COR-L47 (cell line): ENCODE measurements at places on chromosomes 1 and 21.

- DNase-seq, result peak; percentile 52
Observed at GRCh38 chr1:6475381-6476133, 9.6 kb upstream of the TNFRSF25 start.

GRCh38 chr1:69728206-69728605 is 160.5 kb downstream of the LRRC7 start:
- DNase-seq, result no peak

GRCh38 chr1:79551321-79551720 is 544.8 kb upstream of the ADGRL4 start:
- no peak for DNase-seq

DNA sequence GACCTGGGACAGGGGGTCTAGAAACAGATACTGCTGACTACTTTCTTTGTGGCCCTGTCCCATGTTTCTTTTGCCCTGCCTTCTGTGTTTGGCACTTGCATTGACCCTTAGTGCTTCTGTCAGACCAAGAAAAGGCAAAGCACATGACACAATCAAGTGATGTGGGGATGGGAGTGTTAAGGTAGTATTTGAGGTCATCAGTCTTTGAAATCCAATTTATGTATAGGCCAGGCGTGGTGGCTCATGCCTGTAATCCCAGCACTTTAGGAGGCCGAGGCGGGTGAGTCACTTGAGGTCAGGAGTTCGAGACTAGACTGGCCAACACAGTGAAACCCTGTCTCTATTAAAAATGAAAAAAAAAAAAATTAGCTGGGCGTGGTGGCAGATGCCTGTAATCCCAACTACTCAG is 26.0 kb downstream of the SERBP1 start:
- DNase-seq, result no peak

GRCh38 chr1:241639623-241640148 is 483 bp downstream of the CHML start:
- peak; percentile 58 for DNase-seq

- DNase-seq, result no peak
Observed at GRCh38 chr21:35136106-35136505, 87.0 kb upstream of the RUNX1 start.

DNA sequence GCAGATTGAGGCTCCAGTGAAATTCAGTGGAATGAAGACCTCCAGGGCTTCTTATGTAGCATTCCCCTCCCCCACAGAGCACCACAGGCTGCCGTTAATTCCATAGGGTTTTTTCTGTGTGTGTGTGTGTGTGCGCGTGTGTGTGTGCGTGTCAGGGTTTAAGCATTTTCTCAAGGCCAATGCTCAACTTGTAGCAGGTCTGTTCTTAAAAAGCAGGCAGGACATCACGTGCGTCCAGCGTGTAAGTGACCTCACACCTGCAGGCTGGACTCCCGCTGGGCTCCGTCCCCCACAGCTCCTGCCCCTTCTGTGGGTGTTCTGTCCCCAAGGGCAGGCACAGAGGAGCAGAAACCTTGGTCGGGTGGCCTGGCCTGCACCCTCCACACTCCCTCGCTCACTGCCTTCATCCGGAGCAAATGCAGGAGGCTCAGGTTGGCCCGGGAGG is 5.3 kb downstream of the PRDM16 start:
- no peak for DNase-seq

- DNase-seq, result no peak
Observed at GRCh38 chr1:76177615-76178014, 103.1 kb downstream of the ST6GALNAC3 start.

DNA sequence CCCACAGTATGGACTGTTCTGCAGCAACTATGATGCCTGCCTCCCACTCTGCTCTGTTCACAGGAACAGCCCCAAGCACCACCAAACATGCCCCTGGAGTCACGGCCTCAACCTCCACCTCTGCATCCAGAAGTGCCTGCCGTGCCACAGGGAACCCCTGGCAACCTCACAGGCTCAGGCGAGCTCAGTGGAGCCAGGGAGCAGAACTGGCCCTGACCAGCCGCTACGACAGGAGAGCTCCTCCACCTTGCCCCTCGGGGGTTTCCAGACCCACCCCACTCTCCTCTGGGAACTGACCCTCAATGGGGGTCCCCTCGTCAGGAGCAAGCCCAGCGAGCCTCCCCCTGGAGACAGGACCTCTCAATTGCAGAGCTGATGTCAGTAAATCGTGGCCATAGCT is 13.0 kb downstream of the MRAP start:
- no peak for DNase-seq

DNA sequence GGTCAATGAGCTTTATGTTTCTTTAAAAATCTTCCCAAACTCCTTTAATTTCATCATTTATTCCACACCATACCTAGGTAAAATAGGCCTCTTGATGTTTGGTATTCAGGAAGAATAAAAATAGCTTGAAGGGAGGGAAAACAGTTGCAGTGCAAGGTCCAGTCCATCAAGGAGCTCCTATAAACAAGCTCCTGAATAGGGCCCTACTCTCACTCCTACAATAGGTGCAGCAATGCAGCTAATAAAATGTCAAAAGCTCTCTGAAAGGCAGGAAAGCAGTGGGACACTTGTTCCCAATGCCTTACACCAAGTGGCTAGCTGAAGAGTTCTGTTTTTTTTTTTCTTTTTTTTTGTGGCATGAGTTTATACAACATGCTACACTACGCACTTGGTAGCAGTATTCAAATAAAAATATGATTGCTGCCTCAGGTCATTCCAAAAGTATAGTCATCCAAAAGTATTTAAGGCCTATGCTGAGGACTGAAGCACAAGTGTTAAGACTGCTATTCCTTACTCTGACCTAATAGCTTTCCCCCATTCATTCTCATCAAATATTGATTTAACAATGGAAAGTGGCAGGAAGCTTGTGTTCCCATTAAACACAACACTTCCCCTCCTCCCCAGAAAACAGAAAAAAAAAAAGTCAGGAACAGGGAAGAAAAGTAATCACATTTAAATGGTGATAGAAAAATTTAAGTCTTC is 9.8 kb downstream of the TEX38 start:
- no peak for DNase-seq

- no peak for DNase-seq
Observed at GRCh38 chr1:113818578-113818977, 6.3 kb upstream of the RSBN1 start.

DNA sequence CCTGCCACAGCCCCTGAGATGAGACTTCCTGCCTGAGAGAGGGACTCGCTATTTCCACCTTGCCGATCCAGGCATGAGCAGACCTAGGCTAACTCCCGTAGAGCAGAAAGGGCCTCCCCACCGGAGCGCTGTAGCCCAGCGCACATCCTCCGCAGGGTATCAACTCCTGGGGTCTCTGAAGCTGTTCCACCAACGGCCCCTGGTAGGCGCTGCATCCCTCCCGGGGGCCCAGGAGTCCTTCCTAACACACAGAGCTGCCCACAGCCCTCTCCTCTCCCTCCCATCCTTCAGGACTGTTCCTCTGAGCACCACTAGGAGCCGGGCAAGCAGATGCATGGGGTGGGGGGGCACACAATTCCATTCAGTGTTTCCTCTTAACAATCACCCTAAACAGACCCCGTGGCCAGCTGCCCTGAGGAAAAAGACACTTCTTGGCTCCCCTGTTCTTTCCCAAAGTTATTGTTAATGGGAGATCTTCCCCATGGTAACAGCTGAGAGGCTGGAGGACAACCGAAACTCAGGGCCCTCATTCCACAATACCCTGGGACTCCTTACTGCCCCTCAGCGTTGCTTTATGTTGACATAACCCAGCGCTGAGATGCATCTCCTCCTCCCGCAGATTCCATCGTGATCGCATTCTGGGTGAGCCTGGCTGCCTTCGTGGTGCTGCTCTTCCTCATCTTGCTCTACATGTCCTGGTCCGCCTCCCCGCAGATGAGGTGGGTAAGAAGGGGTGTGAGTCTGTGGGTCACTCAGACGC is 7.5 kb downstream of the MRAP start:
- DNase-seq, result no peak

- no peak for DNase-seq
Observed at GRCh38 chr1:66480162-66480561, 53.8 kb upstream of the SGIP1 start.

DNA sequence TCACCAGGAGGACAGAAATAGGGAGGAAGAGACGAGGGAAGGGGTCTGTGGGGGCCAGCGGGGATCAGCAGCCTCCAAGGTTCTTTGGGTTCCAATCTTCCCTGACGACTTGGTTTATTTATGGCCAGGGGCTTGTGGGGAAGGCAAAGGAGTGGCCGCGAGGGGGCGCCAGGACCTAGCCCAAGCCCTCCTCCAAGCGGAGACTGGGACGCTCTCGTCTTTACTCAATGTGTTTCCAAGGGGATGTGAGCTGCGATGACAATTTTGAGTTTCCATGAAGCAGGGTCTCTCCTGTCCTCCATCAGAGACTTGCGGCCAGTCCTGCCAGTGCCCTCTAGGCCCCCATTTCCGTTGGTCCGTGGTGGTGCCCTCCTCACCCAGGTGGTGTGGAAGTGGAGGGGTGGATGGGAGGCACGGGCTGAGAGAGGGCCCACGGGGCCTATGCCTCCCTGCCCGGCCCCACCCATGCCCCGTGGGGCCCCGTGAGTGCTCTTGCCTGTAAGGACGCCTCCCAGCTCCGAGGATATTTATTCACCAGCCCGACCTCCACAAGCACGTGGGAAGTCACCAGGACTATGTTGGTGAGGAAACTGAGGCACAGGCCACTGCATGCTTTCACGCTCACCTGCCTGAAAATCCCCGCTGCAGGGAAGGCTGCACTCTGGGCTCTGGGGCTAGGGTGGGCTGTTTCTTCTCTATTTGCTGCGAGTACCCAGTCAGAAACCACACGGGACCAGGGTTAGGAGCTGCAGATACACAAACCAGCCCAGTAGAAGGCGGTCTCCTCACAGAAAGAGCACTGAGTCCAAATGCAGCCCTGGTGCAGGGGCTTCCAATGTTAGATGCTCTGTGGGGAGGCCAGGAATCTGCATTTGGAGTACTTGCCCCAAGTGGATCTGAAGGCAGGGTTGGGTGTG is 26.5 kb downstream of the DMRTB1 start:
- DNase-seq, result peak; percentile 79

- DNase-seq, result no peak
Observed at GRCh38 chr1:171366085-171366484, 52.1 kb downstream of the FMO4 start.

DNA sequence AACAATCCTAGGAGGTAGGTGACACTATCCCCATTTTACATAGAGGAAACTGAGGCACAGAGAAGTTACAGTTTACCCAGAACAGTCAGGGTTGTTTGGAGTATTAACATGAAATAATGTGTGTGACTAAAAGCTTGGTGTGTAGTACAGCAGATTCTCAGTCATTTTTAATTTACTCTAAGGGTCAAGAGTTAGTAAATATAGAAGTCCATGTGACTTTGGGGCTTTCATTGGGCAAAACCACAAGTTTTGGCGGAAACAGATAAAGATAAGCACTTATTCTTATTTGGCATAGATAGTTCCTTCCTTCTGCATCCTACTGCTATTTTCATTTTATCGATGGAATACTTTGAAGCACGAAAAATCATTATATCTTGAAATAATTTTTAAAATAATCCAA is 128.5 kb downstream of the DNM3 start:
- no peak for DNase-seq

- peak; percentile 46 for DNase-seq
Observed at GRCh38 chr1:3319874-3320245, 134.6 kb upstream of the ARHGEF16 start.

- DNase-seq, result no peak
Observed at GRCh38 chr1:117681901-117682250, 76.0 kb downstream of the TENT5C start.

DNA sequence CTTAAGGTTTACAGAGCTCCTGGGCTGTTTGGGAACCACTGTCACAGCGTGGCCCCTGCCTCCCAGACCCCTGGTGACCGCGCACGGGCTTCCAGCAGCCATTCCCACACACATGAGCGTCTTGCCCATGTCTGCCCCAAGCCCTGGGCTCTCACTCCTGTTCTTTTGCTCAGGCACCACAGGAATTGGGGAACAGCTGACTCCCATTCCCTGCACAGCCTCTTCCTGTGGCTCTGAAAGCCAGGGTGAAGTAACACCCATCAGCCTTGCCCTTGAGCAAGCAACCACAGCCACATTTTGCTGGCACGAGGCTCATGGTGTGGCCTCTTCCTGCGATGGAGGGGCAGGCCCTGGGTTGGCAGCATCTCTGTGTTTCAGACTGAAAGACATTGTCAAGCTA is 14.3 kb upstream of the GPR157 start:
- no peak for DNase-seq

DNA sequence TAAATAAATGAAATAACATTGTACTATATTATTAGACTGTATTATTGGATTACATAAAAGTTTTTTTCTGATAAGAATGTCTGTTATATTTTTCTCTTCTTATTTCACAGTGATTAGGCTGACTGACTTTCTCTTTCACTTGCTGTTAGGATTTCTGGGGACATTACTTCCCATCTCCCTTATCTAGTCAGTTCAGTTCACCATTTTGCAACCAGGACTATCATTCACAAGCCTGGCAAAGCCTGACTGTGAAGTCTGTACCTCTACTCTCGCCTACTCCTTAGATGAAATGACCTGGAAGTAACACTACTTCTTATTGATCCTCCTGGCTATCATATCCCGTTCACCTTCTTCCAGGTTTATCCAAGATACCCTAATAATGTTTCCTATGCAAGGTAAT is 676.6 kb downstream of the USP25 start:
- DNase-seq, result no peak

DNA sequence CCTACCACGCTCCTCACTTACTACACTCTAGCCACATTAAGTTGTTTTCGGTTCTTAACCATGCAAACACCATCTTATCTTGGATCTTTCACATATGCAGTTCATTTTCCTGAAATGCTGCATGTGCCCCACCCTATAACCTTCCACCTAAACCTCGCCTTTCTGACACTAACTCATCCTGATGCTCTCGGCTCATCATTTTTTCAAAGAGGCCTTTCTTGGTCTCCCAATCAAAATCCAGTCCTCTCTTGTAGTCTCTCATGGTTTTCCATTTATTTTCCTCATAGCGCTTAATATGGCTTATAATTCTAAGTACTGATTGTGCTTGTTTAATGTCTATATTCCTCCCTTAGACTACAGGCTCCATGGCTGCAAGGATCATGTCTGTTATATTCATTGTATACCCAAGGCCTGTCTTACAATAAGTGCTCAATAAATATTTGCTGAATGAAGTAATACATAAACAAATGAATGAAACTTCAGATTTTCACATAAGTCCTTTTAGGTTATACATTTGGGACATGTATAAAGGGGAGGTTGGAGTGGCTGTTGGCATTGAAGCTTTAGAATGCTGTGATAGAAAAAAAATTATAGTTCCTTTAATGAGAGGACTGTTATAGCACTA is 79.2 kb upstream of the CDC42BPA start:
- no peak for DNase-seq

- DNase-seq, result no peak
Observed at GRCh38 chr1:167467126-167467710, 51.1 kb downstream of the CD247 start.

DNA sequence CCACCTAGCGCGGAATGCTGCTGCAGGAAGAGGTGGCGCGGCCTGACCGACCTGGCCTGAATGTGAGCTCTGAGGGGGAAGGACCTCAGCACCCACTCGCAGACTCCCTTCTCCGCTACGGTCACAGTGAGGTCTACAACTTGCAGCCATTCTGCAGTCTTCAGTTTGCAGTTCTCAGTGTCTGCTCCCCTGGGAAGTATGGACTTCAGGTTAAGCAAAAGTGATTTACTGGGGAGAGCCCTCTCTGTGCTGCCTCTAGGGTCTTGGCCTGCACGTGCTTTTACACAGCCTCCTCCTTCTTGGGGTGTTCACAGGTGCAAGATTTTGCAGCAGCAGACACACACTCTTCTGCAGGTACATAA is 296.0 kb downstream of the OMA1 start:
- DNase-seq, result no peak
